GM19239 (cell line): ENCODE measurements at places on chromosomes 3 and 15.

DNA sequence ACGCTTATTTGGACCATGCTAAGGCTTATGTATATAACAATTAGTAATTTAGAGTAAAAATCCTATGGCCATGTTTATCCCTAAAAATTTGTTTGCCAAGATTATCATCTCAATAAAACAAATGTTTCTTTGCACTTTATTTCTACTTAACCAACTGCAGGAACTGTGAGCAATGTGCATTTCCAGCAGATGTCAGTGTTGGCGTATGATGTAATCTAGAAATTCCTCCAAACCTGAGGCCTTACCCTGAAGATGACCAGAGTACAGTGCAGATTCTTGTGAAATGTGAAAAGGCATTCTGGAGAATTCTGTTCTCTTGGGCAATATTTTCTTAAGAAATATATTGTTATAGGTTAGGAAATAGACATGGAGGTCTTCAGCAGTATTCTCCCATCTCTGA, 205.9 kb downstream of the MBNL1 start:
- peak; percentile 13 for DNase-seq

- DNase-seq = no peak
Observed at GRCh38 chr3:73419942-73420341, 204.8 kb downstream of the PDZRN3 start.

GRCh38 chr3:14225421-14225820, 46.8 kb downstream of the LSM3 start:
- no peak for DNase-seq

- no peak for DNase-seq
Observed at GRCh38 chr3:153856932-153857331, 264.3 kb upstream of the ARHGEF26 start.

GRCh38 chr3:187507266-187507665, 139.1 kb downstream of the RTP4 start:
- no peak for DNase-seq

DNA sequence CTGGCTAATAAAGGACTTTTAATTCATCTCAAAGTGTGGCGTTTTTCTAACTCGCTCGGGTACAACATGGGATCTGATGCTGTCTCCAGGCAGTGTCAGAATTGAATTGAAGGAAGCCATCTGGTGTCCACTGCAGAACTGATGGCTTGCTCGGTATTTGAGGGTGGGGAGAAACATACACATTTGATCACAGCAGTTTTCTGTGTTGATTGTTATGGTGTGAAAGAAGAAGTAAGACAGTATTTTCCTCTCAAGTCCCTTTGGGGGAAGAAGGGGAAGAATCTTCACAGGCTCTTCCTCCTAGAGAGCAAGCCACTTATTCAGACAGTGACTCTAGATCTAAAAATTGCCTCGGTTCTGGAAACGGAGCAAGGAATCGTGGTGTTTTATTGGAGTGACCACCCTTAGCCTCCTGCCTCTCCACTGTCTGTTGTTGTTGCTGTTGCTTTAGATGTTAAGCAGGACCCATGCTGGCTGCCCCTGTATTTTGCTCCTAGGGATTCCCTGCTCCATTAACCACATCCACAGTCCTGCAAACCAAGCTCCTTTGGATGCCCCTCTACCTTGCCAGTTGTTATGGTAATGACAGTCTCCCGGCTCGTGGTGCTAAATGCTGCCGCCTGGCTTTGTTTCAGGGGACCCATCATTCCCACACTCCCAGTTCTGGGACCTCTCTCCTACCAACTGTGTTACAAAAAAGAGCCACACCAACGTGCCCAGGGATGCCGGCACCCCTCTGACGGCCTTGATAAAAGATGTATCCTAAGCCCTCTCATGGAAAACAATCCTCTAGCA, 15.3 kb upstream of the MCCC1 start:
- no peak for DNase-seq

DNA sequence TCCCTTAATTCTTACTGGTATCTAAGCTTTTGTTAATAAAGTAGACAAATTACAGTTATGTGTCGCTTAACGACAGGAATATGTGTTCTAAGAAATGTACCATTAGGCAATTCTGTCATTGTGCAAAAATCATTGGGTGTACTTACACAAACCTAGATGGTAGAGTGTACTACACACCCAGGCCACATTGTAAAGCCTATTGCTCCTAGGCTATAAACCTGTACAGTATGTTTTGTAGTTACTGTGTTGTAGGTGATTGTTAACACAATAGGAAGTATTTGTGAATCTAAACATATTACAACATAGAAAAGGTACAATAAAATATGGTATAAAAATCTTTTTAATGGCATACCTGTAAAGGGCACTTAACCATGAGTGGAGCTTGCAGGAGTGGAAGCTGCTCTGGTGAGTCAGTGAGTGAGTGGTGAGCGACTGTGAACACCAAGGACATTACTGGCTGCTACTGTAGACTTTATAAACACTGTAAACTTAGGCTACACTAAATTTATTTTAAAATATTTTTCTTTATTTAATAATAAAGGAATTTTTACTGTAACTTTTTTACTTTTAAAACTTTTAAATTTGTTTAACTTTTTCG, 47.4 kb downstream of the FSIP1 start:
- no peak for DNase-seq

- DNase-seq = no peak
Observed at GRCh38 chr15:27448986-27449385, 478.0 kb downstream of the GABRG3 start.

- DNase-seq = no peak
Observed at GRCh38 chr3:174533286-174533685, 325.8 kb upstream of the NAALADL2 start.

DNA sequence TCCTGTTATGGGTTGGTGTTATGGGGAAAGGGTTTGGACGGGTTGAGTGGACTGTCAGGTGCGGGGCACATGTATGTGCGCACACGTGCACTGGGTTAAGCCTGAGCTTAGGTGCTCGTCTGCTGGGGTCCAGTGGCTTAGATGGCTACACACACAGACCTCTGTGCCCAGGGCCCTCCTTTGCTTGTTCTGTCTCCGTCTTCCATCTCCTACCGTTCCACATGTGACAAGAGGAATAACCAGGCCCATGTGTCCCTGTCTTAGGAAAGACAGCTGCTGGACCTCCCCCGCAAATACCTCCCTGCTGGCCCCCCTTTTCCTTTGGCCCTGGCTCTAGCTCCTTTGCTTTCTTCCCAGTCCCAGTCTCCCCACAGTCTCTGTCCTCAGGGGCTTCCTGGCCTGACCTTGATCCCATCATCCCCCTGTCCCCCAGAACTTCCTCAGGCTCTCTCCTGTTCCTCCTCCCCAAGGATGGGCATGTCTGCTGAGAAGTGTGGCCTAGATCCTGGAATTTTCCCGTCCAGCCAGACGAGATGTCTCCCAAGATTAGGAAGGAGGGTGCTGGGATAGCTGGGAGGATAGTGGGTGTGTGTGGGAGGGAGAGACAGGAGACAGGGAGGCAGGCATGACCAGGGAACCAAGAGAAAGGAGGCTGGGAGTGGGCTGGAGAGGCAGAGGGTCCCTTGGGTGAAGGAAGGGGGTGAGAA, 797 bp upstream of the THPO start:
- DNase-seq = no peak

- DNase-seq = no peak
Observed at GRCh38 chr15:55782901-55783300, 39.9 kb upstream of the PRTG start.

GRCh38 chr15:68148039-68148438, 57.1 kb downstream of the CALML4 start:
- no peak for DNase-seq

DNA sequence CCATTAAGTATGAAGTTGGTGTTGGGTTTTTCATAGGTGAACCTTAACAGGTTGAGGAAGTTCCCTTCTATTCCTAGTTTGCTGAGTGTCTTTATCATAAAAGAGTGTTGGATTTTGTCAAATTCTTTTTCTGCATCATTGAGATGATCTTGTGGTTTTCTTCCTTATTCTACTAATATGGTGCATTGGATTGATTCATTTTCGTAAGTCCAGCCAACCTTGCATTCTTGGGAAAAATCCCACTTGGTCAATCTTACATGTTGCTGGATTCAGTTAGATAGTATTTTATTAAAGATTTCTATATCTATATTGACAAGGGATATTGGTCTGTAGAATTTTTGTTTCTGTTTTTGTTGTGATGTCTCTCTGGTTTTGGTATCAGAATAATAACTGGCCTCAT, 83.7 kb upstream of the C15orf39 start:
- DNase-seq = no peak

GRCh38 chr3:180175572-180175971, 138.8 kb upstream of the PEX5L start:
- no peak for DNase-seq

DNA sequence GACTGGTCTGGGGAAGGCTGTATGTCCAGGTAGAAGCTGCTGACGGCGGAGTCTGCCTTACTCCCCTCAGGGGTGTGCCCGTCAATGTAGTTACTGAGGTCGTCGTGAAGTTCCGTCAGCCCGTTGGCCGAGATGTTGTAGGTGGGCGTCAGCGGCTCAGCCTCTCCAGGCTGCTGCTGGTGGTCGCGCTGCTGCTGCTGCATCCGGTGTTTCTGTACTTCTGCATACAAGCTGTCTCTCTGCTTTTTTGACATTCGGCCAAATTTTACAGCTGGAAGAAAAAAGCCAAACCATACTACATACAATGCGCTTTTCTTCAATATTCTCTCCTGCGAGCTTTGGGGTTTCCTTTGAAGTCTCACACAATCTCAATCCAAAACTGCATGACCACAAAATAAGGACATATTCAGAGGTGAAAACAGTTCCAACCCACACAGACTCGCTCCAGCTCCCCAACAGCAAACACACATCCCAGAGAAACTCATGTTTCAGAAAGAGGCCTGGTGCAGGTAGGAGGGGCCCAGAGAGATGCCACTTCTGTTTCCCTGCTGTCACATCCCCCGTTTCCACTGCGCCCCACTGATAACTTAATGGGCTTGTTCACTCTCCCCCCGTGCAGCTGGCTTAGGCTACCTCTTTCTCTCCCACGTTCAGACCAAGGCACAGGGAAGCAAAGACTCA, 32.5 kb upstream of the ICE2 start:
- no peak for DNase-seq

GRCh38 chr15:40932156-40932555, 3.0 kb downstream of the DLL4 start:
- no peak for DNase-seq

DNA sequence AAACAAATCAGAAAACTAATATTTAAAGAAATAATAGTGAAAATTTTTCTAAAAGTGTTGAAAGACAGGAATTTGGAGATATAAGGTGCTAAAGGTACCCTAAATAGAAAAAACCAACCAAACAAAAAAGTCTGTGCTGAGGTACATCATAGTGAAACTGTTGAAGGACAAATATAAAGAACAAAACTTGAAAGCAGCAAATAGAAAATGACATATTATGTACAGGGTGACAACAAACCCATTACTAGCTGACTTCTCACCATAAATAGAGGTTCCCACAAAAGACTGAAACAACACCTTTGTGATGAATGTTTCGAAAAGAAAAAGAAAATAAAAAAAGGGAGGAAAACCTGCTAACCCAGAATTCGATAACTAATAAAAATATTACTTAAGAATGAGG, 502.5 kb upstream of the NECTIN3 start:
- DNase-seq = no peak

GRCh38 chr3:161405087-161405486, 33.8 kb upstream of the SPTSSB start:
- no peak for DNase-seq

DNA sequence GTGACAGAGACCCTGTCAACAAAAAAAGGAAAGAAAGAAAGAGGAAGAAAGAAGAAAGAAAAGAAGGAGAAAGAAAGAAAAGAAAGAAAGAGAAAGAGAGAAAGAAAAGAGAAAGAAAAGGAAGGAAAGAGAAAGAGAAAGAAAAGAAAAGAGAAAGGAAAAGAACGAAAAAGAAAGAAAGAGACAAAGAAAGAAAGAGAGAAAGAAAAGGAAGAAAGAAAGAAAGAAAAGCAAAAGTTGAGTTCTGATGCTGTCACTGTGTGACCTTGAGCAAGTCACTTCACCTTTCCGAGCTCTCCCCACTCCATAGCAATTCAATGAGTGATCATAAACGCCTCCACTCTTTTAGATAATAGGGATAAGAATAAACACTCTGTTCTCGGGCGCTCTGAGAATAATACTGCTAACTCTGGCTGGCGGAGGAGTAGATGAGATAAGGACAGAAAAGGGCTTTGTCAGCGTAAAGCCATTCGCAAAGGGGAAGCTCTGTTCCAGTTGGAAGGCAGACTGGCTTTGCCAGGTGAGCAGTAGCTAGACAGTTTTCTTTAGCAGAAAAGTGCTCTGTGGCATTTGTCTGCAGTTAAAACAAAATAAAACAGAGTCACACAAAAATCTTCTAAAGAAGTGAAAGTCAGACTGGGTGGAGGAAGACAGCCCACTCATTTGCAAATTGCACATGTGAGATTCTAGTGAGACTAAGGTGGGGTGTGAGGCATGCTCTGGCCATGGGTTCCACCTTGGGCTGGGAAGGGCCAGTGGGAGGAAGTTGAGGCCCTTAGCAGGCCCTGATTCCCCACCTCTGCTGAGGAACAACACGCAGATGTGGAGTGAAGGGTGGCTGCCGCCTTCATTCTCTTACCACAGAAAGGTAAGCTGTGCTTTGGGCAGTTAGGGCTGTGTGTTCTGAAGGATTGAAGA, 9.6 kb upstream of the FLNB start:
- DNase-seq = no peak

GRCh38 chr3:29004885-29005599, 275.8 kb upstream of the RBMS3 start:
- DNase-seq = peak; percentile 21

DNA sequence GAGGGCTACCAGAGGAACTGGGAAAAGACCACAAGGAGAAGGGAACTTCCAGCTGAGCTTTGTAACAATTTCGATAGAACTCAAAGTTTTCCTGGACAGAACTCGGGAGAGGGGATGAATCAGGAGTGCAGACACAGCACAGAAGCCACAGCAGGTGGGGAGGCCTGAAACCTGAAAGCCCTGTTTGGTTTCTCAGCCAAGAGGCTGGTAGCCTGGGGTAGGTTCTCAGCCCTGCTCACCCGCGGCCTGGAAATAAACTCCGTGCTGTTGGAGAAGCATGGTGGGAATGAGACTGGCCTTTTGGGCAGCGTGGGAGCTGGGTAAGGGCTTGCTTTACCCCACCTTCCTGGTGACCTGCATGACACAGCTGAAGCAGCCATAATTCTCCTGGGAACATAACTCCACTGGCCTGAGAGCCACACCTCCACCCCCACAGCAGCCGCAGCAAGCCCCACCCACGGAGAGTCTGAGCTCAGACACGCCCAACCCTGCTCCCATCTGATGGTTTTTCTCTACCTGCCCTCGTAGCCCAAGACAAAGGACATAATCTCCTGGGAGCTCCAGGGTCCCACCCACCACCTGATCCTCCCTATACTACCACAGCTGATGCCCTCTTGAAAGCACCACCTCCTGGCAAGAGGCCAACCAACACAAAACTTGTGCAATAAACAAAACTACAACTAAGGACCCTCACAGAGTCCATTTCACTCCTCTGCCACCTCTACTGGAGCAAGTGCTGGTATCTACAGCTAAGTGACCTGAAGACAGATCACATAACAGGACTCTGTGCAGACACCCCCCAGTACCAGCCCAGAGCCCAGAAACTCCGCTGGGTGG, 52.5 kb upstream of the CHRM5 start:
- no peak for DNase-seq

DNA sequence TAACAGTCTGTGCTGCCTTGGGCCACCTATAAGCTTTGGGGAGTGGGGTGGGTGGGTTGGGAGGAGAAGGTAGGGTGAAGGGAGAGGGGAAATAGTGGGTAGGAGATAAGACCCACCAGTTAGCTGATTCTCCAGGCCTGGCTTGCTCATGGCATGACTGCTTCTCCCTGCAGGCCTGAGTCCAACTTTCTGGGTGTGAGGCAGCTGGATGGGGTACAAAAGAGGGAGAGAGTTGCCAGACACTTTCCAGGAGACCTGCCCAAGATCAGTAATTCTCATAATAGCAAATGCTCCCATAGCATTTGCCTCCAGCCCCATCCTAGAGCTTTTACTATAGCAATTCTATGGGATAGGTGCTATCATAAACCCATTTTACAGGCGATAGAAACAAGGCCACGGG, 7.7 kb downstream of the CGNL1 start:
- no peak for DNase-seq
